CD4-positive, alpha-beta T cell treated with Interleukin-15 for 4 hours (primary cell): ENCODE measurements at places on chromosomes 2 and 18.

DNA sequence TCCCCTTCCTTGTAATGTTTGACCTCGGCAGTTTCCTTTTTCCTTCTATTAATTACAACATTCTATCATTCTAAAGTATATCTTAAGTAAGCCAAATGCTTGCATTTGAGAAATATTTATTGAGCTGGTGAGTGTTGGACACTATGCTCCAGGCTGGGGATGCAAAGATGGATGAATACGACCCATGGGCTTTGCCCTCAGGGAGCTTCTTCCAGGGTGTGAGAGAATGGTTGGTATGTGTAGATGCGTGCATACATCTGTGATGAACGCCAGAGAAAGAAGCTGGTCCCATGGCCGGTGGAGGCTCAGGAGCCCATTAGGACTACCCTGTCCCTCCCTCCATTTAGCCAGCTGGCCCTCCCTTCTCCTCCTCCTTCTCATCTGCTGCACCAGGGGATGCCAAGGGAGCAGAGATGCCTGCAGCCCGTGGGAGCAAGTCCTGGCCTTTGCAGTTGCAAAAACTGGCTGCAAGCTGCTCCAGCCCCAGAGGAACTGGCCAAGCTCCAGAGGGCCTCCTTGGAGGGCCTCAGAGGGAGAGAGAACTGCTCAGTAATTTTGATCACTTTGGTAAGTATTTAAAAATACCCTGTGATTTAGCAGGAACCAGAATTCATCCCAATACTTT lies 65.7 kb upstream of the FOSL2 start:
- DNase-seq, result no peak

GRCh38 chr2:3738454-3738853 lies 35.1 kb downstream of the DCDC2C start:
- DNase-seq, result no peak

DNA sequence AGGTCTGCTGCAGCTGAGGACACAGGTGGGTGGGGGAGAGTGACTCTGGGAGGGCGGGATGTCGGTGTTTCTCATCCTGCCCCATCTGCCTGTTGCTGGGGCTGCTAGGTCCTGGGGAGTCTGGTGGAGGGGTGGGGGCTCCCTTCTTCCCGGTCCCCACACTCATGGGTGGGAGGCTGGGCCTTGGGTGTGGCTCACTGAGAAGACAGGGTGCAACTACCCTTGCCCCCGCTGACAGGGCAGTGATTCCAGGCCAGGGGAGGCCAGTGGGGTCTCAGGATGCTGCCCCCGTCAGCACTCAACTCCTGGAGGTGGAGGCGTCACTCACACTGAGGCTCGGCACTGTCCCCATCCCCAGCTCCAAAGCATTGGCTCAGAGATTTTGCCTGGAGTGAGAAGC lies 7.7 kb upstream of the NFATC1 start:
- DNase-seq, result no peak

DNA sequence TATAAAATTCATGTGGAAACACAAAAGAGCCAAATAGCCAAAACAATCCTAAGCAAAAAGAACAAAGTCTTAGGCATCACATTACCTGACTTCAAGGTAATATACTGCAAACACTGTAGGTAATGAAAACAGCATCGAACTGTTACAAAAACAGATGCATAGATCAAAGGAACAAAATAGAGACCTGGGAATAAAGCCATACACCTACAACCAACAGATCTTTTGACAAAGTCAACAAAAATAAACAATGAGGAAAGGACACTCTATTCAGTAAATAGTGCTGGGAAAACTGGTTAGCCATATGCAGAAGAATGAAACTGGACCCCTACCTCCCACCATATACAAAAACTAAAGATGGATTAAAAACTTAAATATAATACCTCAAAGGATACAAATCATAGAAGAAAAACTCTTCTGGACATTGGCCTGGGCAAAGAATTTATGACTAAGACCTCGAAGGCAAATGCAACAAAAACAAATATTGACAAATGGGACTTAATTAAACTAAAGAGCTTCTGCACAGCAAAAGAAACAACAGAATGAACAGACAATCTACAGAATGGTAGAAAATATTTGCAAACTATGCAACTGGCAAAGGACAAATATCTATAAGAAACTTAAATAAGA lies 218.0 kb downstream of the PHLPP1 start:
- DNase-seq, result no peak

GRCh38 chr18:38539371-38539770 lies 973.8 kb upstream of the CELF4 start:
- DNase-seq, result no peak

DNA sequence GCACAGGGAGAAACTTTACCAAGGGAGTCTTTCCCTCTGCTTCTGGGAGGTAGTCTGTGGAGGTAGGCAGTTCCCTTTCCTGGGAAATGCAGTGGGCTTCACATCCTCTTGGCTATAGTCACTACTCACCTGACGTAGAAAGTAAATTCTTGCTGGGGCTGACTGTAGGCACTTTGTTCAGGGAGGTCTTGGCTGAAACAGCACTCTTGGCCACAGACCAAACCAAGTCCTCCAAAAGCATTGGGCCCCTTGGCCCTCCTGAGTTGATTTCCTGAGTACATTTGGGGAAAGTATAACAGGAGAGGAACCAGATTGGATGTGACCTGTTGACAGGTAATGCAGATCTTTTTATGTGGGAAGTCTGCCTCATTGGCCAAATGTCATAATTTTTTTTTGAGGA lies 108.9 kb downstream of the MGAT5 start:
- no peak for DNase-seq
